ENCODE measurements at places on chromosomes 12 and 14.

GRCh38 chr14:94170136-94170535 lies 4.0 kb upstream of the PPP4R4 start:
- no peak for DNase-seq

GRCh38 chr12:102033991-102034745 lies 27.6 kb downstream of the WASHC3 start:
- no peak for DNase-seq

DNA sequence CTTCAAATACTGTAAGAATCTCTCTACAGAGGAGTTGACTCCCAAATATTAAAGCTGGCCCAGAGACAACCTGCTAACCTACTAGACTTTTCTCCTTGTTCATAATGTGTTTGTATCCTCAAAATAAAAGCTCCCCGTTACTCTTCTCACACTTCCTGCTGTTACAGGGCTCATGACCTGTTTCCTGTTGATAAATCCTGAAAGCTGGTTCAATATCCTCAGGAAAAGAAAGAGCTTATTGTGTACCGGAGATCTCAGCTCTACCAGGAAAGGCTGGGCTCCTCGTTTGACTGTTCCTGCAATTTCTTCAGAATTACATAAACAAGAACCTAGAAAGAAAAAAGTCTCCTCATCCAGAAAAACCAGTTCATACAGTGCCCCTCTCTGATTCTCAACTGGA lies 30.8 kb downstream of the CLEC1A start:
- no peak for DNase-seq

DNA sequence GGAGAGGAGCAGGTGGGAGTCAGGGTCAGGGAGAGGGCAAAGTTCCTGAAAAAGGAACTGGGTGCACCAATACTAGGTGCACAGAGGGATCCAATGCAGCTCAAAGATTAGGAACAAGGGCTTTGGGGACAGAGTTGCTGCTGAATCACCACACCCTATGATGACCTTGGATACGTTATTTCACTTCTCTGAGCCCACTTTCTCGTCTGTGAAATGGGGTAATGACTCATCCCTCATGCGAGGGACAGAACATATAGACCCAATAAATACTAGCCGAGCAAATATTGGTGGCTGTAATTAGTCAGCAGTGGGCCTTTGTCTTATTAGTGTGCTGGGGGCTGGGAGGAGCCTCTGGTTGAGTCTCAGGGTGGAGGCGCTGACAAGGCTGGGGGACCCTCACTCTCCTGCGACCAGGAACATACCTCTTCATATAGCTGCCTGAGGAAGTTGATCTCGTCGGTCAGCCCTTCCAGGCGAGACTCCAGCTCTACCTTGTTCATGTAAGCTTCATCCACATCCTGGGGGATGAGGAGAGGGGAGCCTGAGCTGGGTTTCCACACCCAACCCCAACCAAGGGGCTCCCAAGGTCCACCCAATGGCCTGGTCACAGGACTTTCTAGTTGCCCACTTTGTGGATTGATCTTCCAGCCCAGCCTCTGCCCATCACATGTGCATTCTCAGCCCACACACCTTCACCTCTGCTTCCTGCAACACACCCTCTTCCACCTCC lies 4.5 kb downstream of the KRT8 start:
- DNase-seq, result no peak

GRCh38 chr12:52656616-52657015 lies 4.6 kb upstream of the KRT2 start:
- DNase-seq, result no peak

DNA sequence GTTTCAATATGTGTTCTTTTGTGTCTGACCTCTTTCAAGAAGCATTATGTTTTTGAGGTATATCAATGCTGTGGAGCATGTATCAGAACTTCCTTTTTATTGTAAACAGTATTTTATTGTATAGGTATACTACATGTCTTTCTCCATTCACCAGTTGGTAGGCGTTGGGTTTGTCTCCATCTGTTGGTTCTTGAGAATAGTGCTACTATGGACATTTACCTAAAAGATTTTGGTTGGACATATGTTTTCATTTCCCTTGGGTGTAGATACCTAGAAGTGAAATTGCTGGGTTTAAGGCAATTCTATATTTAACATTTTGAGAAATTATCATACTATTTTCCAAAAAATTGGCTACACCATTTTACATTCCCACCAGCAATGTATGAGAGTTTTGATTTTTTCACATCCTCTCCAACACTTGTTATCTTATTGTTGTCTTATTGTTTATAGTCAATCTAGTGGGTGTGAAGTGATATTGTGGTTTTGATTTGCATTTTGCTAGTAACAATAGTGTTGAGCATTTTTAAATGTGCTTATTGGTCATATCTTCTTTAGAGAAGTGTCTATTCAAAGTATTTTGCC lies 409.2 kb downstream of the IPO8 start:
- no peak for DNase-seq

Measured in iPS DF 6.9 (cell line).